ENCODE measurements at places on chromosomes 16 and 17. TPM values are rescaled to one million over a fixed set of nuclear protein-coding genes. Genes with fewer than 3 reads are reported as not detected.

- no peak for DNase-seq
Measured at GRCh38 chr17:80795090-80795580, 196.5 kb upstream of the CHMP6 start.

The ALOX15B gene
- 0.51 TPM for polyA plus RNA-seq

DNA sequence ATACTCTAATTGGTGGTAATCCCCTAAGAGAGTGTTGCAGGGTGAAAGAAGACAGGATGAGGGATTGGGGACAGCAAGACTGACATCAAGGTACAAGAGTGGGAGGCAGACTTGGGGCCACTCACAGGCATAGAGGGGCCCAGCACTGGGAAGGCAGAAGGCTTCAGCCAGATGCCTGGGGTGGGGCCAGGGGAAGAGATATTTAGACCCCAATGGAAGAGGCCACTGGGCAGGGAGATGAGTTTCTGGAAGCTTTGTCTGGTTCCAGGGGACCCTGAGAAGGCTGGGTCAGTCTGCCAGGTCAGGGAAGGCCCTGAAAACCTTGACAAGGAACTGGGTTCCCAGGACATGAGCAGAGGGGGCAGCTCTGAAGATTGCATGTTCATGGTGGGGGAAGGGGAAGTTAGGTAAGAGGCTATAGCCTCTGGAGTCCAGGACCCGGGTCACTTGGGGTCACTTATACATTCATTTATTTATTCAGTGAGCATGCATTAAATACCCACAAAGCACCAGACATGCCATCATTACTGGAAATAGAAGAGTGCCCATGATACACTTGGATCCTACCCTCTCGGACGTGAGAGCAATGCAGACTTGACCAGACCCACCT lies 92.9 kb downstream of the TMEM132E start:
- DNase-seq = no peak

DNA sequence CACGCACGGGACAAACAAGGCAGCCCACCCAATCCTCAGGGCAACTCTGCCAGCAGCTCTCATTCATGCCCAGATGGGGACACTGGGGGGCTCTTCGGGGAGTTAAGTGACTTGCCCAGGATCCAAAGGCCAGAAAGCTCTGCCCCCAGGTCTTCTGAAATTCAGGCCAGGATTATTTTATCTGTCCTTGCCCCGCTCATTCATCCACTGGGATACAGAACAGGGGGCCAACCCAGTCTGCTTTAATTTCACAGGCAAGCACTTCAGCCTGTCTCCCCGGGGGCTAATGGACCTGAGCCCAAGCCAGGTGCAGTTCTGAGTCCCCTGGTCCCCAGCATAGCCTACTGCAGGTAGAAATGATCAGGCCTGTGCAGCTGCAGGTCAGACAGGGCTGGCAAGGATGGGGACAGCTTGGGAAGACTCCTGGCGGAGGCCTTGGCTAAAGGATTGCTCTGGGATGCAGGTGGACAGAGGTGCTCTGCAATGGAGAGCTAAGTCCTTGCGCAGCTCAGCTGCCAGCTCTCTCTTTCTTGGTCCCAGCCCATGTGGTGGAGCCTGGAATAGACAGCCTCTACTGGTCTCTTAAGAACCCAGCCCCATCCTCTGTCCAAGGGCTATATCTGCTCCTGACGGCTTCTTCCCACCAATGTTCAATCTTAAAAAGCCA lies 766 bp upstream of the B3GNT9 start:
- DNase-seq = no peak

DNA sequence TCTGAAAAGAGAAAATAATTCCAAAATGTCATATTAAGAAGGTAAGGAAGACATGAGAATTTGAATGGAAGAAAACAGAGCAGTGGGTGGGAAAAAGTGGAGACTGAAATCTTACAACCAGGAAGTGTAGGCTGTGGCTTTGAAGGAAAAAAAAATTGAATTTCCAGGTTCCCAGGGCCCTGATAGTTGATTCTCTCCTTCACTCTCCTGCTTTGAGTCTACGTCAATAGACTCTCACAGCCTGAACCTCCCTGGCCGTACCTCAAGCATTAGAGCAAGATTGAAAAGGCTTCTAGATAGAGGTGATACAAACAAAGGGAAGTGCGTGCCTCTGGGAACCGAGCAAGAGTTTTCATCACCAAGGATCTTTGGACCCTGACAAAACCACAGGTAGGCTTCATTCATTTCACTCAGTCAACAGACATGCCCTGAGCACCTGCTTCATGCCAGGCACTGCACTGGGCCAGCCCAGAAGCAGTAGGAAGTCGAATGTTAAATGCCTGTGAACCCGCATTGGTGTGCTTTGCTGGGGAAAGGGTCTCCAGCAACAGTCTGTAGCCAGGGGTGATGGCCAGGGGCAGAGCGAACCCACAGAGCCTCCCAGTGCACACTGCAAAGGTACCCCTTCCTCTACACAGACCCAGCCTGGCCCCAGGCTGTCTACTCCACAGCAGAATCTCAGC lies 163.9 kb downstream of the SLC39A11 start:
- no peak for DNase-seq

- peak; percentile 78 for DNase-seq
Measured at GRCh38 chr16:69890114-69890891, 60.8 kb upstream of the CLEC18A start.

- no peak for DNase-seq
Measured at GRCh38 chr16:50744881-50745280, 3.0 kb downstream of the CYLD start.

The WNK4 gene
- polyA plus RNA-seq = 0.82 TPM

DNA sequence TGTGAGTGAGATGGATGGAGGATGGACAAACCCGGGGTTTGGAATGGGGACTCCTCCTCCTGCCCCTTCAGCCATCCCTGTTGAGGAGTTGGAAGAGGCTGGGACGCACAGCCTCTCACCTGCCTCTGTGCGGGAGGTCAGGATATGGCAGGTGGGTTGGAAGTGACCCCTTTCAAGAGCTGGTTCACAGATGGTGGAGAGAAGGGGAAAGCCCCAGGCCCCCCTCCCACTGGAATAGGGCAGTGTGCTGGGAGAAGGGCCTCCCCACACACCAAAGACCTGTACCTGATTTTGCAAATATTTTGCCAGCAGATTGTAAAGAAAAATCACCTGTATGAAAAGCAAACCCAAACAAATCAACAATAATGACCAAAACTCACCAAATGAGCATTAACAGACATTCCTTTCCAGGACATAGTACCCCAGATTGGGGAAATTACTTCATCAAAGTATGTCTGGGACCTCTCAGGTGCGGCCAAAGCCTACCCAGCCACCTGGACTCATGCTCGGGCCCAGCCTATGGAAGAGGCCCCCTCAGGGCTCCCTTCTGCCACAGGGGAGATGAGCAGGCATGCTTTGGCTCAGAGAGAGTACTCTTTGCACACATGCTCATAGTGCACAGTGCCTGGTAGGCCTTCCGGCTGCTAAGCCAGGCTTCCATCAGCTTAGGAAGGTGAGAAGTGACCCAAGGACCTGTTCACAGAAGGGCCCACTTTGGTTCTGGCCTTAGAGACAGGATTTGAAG lies 7.8 kb downstream of the SLC47A2 start:
- no peak for DNase-seq

The SLC5A11 gene
- not detected for polyA plus RNA-seq

DNA sequence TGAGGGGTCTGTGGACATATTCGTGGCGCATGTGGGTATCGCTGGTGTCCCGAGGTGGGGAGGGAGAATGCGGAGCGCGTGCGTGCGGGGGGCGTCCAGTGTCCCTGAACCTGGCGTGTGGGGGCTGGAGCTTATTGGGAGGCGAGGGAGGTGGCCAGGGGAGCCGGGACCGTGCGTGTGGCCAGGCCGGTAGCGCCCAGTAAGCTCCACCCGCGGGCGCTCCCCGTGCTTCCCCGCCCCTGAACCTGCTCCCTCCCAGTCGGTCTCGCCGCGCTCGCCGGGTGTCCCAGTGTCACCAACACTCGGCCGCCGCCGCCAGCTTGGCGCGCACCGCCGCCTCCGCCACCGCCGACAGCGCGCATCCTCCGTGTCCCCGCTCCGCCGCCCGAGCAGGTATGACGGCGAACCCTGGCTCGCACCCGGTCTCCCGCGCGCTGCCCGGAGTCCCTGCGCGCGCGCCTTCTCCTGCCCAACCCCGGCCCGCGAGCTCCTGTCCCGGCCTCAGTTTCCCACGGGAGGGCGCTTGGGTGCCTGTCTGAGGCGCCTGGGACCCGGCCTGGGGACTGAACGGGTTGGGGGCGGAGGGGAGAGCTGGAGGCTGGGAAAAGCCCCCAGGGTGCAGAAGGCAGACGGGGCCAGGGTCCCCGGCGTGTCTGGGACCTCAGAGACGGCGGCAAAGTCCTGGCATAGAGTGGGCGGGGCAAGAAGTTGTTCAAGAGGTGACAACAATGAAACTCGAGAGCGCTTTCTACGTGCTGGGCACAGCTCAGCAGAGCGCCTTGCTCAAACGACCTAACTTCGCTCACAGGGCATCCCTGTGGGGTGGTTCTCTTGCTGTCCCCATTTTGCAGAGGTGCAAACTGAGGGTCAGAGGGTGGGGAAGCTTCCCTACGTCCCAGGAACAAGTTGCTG lies at the start of gene SCNN1B:
SCNN1B (plus strand) TSS at position 258 of the 912 bp plus-strand sequence. CDS start 46,298 bp downstream, outside the sequence.
- no peak for DNase-seq

The NDEL1 gene
- 85.4 TPM for polyA plus RNA-seq

GRCh38 chr16:85579923-85580580 lies 33.1 kb upstream of the GSE1 start:
- DNase-seq = no peak

The UBALD2 gene
- 47.9 TPM for polyA plus RNA-seq

- DNase-seq = no peak
Measured at GRCh38 chr17:41505809-41506767, 676 bp upstream of the KRT13 start.

The SGCA gene
- polyA plus RNA-seq = 19.0 TPM

GRCh38 chr16:85833219-85833920 lies 33.9 kb downstream of the COX4I1 start:
- DNase-seq = no peak

The GCGR gene
- polyA plus RNA-seq = 0.13 TPM

DNA sequence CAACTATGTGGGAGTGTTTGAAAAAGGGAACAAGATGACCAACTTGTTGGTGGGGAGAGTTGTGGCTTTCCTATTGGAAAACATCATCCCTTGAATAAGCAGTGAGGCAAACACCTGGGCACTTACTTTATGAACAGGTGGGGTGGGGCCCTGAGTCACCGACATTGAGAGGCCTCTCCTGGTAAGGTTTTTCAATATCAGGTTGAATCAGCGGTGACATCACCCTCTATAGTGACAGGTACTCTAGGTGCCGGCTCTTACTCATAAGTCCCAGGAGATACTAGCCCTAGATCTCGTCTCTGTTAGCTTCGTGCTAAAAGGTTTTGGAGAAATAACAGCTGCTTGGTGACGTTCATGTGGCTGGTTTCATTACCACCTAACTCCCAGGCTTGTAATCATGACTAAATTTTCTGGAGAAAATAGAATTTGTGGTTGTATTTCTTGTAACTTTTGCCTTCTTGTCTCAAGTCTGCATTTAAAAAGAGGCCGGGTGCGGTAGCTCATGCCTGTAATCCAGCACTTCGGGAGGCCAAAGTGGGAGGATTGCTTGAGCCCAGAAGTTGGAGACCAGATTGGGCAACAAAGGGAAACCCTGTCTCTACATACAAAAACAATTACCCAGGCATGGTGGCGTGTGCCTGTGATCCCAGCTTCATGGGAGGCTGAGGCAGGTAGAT lies 19.3 kb downstream of the CDH1 start:
- no peak for DNase-seq

GRCh38 chr17:61795546-61795945 lies 67.8 kb downstream of the BRIP1 start:
- no peak for DNase-seq

GRCh38 chr16:65372171-65372570 lies 250.3 kb upstream of the CDH11 start:
- no peak for DNase-seq

The TP53TG3 gene
- not detected for polyA plus RNA-seq

The LASP1 gene
- 140 TPM for polyA plus RNA-seq

The NUDT7 gene
- 11.7 TPM for polyA plus RNA-seq

DNA sequence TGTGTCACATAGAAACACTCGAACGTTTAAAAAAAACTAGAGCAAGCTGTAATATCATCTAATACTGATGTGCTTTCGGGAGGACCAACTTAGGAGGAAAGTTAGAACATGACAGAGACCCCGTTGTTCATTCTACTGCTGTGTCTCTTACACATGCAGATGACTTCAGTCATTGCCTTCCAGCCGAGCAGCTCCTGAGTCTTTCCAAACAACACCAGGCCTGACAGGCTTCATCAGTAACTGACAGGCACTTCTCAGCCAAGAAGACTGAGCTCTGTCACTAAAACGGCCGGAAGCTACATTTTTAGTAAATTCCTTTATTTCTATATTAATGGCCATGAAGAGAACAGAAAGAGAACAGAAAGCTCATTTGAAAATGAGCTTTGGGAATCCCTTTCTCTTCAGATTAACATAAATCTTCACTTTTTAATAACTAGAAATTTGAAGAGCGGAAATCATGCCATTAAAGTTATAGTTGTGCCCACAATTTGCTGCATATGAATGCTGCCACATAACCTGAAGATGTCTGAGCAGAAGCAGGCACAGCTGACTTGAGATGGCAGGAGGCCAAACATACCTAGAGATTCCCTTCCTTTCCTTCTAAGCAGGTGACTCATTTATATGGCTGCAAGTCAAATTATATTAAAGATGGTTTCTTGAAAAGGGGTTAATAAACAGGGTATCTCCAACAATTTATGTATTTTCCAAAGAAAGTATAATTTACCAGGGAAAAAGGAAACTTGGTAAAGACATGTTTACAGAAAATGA lies 148.9 kb downstream of the ITFG1 start:
- no peak for DNase-seq

DNA sequence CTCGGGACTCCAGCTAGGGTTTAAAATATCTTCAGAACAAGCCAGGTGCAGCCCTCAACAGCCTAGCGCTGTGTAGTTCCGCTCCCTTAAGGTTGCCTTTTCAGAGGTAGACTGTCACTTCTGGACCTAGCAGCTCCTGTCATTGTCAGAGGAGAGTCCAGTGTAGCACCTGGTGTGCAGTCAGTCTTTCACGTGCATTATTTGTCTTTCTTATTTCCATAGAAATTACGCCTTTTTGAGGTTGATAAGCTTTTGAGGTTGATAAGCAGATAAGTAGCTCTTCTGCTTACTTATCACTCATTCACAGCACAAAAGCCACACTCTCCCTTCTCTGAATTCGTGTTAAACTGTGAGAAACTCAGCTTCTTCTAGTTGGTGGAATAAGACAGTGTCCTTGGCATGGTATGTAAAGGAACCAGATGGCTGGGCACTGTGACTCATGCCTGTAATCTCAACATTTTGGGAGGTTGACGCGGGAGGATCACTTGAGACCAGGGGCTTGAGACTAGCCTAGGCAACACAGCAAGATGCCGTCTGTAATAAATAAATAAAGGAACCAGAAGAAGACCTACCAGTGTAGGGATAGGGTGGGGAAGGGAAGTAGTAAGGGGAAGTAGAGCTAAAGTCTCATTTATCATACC lies 10.2 kb downstream of the EEF2K start:
- DNase-seq = no peak
